NCI-H187 (cell line): ENCODE measurements at places on chromosomes 2 and 18.

DNA sequence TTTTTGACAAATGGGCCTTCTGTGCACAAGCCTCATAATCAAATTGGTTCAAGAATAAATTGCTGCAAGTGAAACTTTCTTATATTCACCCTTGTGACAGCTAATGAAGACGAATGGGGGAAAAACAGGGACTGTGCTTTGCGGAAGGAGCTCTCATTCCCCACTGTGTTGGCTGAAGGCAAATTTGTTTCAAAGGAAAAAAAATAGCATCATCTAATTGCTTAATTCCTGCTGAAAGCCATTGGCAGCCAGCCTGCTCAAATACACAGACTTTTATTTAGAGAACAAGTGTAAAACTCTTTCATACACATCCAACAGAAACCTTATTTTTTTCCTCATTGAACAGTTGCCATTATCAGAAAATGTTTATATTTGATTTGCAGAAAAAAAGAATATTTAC lies 172.3 kb downstream of the ARL6IP6 start:
- no peak for DNase-seq

DNA sequence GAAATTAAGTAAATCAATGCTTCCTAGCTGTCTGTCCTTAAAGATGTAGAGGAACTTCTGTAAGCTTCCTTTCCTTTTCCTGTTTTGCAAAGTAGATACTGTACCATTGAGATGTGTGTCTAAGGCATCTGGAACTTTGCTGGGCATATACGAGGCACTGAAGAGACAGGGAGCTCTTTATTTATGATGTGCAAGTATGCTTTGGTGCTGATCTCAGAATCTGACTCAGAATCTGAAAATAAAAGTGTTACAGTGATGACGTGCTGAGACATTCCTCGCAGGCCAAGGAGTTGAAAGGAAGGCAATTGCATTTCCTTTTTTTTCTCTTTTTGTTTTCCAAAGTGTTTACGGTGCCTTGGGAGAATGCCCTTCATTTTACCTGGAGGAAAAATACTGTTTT lies 230.9 kb upstream of the RGPD4 start:
- no peak for DNase-seq

DNA sequence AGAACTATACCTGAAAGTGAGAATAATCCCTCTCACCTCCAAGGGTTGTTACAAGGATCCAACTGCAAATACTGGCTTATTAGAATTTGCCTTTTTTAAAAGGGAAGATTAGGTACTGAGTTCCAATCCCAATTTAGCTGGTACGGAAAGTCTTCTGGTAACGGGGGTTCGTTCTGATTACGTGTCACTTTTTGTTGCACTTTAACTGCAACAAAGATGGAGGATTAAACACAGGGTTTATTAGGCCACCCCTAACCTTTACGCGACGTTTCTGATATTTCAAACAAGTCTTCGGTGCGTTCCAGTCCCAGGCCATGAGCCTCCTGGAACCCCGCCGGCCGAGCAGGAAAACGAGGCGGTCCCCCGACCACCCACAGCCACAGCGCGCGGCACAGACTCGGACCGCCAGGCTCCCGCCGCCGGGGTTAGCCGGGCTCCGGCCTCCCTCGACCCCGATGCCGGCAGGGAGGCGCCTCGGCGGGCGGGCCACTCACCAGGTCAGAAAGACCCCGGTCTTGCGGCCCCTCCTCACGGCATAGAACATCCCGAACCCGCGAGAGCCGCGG lies 411 bp downstream of the RNASEH1 start:
- DNase-seq, result no peak

GRCh38 chr18:67672716-67673115 lies 156.2 kb upstream of the DSEL start:
- DNase-seq, result no peak

- no peak for DNase-seq
These were observed 8.4 kb upstream of the HNRNPLL start for GRCh38 chr2:38610851-38611801.

- no peak for DNase-seq
These were observed 4.0 kb upstream of the FAM124B start for GRCh38 chr2:224405841-224406370.

- peak; percentile 0 for DNase-seq
These were observed 54.6 kb downstream of the TTC39C start for GRCh38 chr18:24068945-24069693.

DNA sequence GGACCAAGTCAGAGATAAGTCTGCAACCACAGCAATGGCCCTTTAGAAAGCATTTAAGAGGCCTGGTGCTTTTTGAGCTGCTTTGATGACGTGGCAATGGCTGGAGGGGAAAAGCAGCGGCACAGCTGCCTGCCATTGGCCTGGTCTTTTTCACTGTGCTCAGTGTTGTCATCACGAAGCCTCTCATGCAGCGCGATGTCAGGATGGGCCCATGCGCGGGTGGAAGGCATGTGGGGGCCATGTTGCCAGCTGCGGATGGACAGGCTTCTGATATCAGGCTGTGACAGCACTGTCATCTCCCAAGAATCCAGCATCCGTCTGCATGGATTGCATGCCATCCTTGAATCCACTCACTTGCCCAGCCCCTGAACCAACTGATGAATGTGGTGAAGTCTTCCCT lies 204.5 kb downstream of the ACKR3 start:
- DNase-seq, result no peak

GRCh38 chr2:158291544-158292180 lies 164.9 kb downstream of the CCDC148 start:
- no peak for DNase-seq

- DNase-seq, result no peak
These were observed 13.2 kb downstream of the SPATS2L start for GRCh38 chr2:200319548-200320337.

- DNase-seq, result no peak
These were observed 40.5 kb downstream of the CYP20A1 start for GRCh38 chr2:203279288-203279687.

DNA sequence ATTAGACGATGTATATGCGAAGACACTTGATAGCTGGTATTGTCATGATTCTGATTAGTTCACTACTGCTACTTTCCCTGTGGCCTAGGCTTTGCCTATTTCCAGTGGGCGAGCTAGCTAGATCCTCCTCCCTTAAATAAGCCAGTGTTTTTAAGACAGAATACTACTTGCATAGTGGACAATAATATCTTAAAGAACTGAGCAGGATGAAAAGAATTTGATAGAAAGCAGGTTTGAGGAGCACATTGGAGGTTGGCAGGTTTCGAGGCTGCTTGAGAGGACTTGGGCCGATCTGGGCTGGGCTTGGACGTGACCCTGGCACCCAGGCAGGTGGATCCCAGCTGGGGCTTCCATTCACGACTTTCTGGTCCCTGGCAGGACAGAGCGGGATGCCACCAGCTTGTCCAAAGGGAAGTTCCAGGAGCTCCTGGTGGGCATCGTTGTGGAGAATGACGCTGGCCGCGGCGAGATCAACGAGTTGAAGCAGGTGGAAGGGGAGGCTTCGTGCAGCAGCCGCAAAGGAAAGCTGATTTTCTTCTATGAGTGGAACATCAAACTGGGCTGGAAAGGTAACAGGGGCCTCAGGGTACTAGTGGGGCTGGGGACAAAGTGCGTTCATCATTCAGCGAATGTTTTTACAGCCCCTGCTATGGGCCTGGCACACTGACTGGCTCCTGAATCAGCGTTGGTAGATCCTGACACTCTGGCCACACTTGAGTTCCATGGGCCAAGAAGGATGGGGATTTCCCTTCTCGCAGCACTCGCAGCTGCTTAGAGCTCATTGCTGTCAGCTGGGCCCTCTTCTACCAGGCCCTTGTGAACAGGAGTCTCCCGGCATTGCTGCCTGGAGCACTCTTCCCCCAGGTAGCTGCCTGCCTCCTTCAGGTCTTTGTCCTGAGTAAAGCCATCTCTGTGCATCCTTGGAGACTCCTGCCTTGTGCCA lies 16.9 kb downstream of the C2orf74 start:
- no peak for DNase-seq

- no peak for DNase-seq
These were observed 143.4 kb upstream of the SMAD7 start for GRCh38 chr18:49094136-49094535.

GRCh38 chr2:201006704-201007103 lies 43.2 kb upstream of the ORC2 start:
- DNase-seq, result no peak

- DNase-seq, result no peak
These were observed 57.5 kb downstream of the SLC35F5 start for GRCh38 chr2:113698892-113699447.

GRCh38 chr2:205612636-205613035 lies 69.7 kb upstream of the NRP2 start:
- no peak for DNase-seq

DNA sequence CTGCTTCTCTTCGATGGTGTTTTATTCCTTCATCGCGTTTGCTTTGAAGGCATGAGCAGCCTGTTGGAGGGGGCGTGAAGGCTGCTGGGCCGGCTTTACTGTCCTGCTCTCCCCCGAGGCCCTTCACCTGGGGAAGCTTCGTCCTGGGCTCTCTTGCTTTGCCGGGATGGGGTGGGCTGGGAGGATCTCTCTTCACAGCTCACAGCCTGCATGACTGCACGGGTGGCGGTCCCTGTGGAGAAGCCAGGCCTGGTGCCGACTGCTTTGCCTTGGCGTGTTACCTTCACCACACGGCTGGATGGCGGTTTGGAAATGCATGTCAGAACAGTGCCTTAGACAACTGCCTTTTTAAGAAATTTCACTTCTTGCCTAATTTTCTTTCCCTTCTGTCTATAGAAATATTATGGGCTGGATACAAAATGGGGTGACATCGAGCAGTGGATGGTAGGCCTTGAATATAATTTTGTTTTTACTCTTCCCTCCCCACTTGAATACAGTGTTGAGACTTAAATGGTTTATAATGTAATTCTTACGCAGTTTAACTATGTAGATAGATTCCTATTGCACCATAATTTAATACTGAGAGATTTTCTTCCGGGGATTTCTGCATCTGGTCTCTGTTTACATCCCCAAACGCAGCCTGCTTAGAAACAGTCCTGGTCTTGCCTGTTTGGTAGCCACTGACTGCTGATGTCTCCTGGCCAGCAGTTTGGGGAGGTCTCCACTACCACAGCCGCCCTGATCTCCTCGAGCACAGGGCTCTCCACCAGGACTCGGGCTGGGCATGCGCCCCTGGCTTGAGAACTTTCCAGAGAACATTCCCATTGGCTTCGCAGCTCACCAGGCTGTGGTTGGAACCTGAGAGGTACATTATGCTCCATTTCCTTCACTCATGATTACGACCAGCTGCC lies 81.0 kb upstream of the RBM44 start:
- DNase-seq, result no peak

GRCh38 chr2:183195998-183196409 lies 71.8 kb downstream of the NUP35 start:
- DNase-seq, result no peak

GRCh38 chr2:152415231-152415642 lies 80.3 kb downstream of the FMNL2 start:
- DNase-seq, result no peak

DNA sequence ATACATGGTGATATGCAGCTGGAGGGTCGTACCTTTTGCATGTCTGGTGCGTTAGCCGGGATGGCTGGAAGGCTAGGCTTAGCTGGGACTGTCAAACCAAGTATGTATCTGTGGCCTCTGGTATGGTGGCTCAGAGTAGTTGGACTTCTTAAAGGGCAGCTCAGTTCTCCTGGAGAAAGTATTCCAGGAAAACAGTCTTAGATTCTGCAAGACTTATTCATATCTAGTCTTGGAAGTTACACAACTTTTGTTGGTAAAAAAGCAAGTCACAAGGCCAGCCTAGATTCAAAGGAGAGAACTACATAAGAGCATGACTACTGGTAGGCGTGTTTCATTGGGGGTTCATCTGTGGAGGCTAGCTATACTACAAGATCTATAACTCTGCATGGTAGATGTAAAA lies 45.5 kb downstream of the EML4 start:
- no peak for DNase-seq

- DNase-seq, result no peak
These were observed 237.2 kb downstream of the INSIG2 start for GRCh38 chr2:118325321-118325955.

- DNase-seq, result no peak
These were observed 69.1 kb downstream of the PHLPP1 start for GRCh38 chr18:62784338-62784965.

DNA sequence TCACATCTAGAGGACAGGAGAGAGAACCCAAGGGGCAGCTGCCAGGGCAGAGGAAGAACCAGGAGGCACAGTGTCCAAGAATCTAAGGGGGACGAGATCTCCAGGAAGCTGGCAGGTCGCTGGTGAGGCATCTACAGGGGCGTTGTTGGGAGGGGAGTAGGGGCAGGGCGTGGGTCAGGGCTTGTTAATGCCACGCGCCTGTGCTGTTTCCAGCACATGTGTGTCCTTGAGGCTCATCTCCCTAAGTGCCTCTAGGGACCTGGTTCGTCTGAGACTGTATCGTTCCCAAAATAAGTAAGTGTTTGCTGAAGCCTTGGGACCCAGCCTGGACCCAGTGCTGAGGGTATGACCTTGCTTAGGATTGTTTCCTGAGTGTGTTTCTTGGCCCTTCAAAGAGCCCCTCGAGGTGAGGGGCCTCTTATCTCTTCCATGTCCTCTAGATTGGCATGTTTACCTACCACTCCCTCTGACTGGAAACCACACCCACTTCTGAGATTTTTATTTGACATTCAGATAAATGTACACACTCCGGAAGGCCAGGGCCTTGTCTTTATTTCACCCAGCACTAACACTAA lies 22.2 kb downstream of the HK2 start:
- peak; percentile 12 for DNase-seq

DNA sequence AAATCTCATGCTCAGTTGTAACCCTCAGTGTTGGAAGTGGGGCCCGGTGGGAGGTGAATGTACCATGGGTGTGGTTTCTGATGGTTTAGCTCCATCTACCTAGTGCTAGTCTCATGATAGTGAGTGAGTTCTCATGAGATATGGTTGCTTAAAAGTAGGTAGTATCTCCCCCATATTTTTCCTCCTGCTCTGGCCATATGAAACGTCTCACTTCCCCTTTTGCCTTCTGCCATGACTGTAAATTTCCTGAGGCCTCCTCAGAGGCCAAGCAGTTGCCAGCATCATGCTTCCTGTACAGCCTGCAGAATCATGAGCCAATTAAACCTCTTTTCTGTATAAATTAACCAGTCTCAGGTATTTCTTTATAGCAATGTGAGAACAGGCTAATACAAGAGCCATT lies 62.8 kb upstream of the RNF152 start:
- DNase-seq, result no peak

- DNase-seq, result peak; percentile 52
These were observed 777 bp downstream of the GALNT3 start for GRCh38 chr2:165793161-165793778.

DNA sequence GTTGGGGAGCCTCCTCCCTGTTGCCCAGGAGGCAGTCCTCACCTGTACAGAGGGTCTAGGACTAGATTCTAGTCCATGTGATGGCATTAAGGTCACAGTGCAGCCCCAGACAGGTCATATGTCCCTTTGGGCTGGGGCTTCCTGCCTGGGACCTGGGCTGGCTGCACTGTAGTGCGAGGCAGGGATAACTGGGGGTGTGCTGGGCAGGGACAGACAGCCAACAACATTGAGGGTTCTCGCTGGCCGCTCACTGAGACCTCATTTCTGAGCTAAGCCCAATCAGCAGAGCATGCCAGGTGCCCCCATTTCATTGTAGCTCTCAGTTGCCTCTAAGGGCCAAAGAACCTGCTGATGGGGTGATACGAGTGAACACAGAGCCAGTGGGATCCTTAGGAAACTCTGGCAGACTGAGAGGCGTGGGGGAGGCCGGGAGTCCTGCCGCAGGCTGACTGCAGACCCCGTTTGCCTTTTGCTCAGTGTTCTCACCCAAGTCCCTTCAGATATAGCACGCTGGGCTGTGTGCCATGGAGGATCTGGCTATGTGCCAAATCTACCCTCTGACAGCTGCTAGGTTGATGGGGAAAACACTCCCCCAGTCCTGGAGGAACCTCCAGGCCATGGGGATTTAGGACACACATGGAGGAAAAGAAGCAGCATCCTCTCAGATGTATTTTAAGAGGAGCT lies 51.9 kb downstream of the DYSF start:
- no peak for DNase-seq

- DNase-seq, result no peak
These were observed 287.4 kb downstream of the PRKCE start for GRCh38 chr2:45938649-45939511.
